ENCODE measurements at places on chromosomes 1 and 21.

- H3K27me3 ChIP-seq, result no peaks in the 10 kb centered on the region
- no peaks in the 10 kb centered on the region for H3K4me1 ChIP-seq
- H3K4me3 ChIP-seq, result no peak overlapping the region
- no peak overlapping the region for H3K27ac ChIP-seq
- DNase-seq, result no peak
Measured at GRCh38 chr1:219537223-219537631, 75.7 kb downstream of the ZC3H11B start.

- no peak overlapping the region for H3K4me3 ChIP-seq
- DNase-seq, result no peak
- H3K27ac ChIP-seq, result no peak overlapping the region
- no peaks in the 10 kb centered on the region for H3K27me3 ChIP-seq
- H3K36me3 ChIP-seq, result no peaks in the 10 kb centered on the region
Measured at GRCh38 chr21:36828208-36828607, 129.3 kb downstream of the SIM2 start.

GRCh38 chr21:45487891-45488600 is 54.2 kb downstream of the SLC19A1 start:
- no peak for DNase-seq
- no peak overlapping the region for H3K4me3 ChIP-seq
- no peaks in the 10 kb centered on the region for H3K4me1 ChIP-seq
- peaks cover 62% of the 10 kb centered on the region for H3K36me3 ChIP-seq

DNA sequence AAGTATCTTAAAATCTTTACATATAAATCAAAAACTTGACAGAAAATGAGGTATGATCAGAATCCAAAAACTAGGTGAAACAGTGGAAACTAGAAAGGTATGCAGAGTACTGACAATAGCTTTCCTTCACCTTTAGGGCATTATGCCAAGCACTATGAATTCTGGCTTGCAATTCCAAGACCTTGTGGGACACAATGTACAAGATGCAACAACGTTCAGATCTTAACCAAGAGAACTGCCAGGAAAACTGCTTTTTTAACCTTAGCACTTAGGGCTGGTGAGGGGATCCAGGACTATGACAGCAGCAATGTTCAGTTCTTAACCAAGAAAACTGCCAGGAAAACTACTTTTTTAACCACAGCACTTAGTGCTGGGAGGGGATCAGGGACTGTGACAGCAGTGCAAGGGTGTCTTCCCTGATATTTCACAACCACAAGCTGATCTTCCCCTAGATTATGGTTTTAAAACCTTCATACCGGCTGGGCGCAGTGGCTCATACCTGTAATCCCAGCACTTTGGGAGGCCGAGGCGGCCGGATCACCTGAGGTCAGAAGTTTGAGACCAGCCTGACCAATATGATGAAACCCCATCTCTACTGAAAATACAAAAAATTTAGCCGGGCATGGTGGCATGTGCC is 22.3 kb downstream of the FOXJ3 start:
- H3K27me3 ChIP-seq, result no peaks in the 10 kb centered on the region
- no peaks in the 10 kb centered on the region for H3K36me3 ChIP-seq
- no peaks in the 10 kb centered on the region for H3K4me1 ChIP-seq
- no peak overlapping the region for H3K4me3 ChIP-seq
- DNase-seq, result no peak

- no peaks in the 10 kb centered on the region for H3K4me1 ChIP-seq
- no peak overlapping the region for H3K4me3 ChIP-seq
- no peak overlapping the region for H3K27ac ChIP-seq
- DNase-seq, result no peak
- no peaks in the 10 kb centered on the region for H3K36me3 ChIP-seq
Measured at GRCh38 chr1:30310966-30311742, 412.2 kb downstream of the MATN1 start.

- H3K4me3 ChIP-seq, result no peak overlapping the region
- H3K27ac ChIP-seq, result no peak overlapping the region
- H3K4me1 ChIP-seq, result no peaks in the 10 kb centered on the region
Measured at GRCh38 chr1:221760911-221761310, 19.0 kb upstream of the DUSP10 start.

DNA sequence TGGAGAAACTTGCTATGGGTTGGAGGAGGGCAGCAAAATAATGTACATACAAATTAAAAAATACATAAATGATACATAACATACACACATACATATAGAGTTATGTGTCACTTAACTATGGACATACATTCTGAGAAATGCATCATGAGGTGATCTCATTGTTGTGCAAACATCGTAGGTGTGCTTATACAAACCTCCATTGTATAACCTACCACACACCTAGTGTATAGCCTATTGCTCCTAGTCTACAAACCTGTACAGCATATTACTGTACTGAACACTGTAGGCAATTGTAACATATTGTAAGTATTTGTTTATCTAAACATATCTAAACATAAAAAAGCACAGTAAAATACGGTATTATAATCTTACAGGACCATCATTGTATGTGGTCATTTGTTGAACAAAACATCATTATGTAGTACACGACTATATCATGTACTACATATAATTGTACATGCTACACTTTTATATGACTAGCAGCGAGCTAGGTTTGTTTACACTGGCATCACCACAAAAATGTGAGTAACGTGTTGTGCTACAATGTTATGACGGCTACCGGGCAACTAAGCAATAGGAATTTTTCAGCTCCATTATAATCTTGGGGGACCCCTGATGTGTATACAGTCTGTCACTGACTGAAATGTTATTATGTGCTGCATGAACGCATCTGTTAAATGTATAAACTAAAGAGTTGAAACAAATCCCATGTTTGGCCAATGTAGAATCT is 35.5 kb downstream of the ITGB3BP start:
- no peak overlapping the region for H3K27ac ChIP-seq
- no peak for DNase-seq
- H3K4me1 ChIP-seq, result no peaks in the 10 kb centered on the region
- no peaks in the 10 kb centered on the region for H3K36me3 ChIP-seq
- no peak overlapping the region for H3K4me3 ChIP-seq

- no peak overlapping the region for H3K27ac ChIP-seq
- no peaks in the 10 kb centered on the region for H3K4me1 ChIP-seq
Measured at GRCh38 chr1:51415963-51416362, 85.6 kb upstream of the TTC39A start.
